ENCODE measurements at places on chromosomes 6 and 20.

GRCh38 chr20:15200147-15200565 lies 862.7 kb upstream of the FLRT3 start:
- DNase-seq = no peak

GRCh38 chr6:116615937-116616736 lies at the start of gene RSPH4A:
Gene RSPH4A (plus strand): TSS chr6:116616479. CDS start chr6:116616624, 145 bp downstream.
- DNase-seq = peak; percentile 97

DNA sequence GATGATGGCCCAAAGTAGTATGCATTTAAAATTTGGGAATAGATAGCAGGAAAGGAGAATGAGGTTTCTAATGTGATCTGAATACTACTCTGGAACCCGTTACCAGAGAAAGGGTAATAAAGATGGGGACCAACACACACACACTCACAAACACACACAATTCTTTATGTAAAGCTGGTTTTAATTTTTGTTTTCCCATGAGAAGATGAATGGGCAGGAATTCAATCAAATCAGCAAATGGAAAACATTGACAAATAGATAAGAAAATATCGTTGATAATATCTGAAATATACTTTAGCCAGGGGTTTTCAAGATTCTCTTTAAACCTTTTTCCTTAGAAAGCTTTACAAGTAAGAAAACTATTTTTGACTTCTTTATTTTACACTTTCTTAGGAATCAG lies 303.0 kb downstream of the PRL start:
- DNase-seq = no peak

DNA sequence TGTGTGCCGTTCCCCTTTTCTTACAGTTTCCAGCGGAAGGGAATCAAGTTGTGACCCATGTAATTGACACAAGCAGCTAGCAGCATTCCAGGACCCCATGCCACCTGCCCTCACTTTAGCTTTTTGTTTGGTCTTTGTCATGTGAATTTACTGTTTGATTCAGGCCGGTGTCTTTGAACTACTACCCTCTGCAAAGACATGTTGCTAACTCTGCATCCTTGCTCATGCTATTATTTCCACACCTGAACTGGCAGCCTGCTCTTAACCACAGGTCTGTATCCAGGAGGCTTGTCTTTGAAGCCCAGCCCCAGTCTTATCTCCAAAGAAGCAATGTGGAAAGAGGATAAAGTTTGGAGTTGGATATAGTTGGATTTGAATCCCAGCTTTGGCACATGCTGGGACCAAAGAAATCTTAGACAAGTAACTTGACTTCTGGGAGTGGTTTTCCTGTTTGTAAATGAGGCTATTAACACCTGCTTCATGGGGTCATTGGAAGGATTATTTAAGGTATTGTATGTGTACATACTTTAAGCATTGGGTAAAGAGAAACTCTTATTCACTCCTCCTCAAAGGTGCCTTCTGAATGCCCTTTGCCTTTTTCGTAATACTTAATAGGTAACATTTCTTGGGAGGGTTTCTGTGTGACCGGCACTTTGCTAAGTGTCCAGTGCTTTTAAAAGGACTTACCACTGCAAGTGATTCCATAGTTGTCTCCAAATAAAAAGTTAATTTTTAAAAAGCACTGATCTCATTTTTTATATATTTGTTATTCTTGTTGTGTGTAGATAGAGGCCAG lies 52.4 kb downstream of the RALY start:
- no peak for DNase-seq

GRCh38 chr20:53129563-53129962 lies 157.4 kb downstream of the TSHZ2 start:
- DNase-seq = no peak

- peak; percentile 89 for DNase-seq
Measured at GRCh38 chr6:84568971-84569370, 195.4 kb downstream of the TBX18 start.

DNA sequence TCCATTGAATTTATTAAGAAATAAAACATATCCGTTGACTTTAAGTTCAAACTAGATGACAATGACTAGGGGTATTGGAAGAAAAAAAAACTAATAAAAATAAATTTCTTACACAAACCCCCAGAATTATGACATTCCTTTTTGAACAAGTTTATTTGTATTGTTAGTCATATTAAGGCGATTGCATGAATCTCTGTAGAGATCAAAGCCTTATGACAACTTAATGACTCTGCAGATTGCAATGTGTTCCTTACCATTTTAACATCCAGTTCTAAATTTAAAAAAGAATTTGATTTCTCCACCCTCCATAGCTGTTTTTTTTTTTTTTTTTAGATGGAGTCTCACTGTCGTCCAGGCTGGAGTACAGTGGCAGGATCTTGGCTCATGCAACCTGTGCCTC lies 189.8 kb upstream of the CEP162 start:
- peak; percentile 83 for DNase-seq

DNA sequence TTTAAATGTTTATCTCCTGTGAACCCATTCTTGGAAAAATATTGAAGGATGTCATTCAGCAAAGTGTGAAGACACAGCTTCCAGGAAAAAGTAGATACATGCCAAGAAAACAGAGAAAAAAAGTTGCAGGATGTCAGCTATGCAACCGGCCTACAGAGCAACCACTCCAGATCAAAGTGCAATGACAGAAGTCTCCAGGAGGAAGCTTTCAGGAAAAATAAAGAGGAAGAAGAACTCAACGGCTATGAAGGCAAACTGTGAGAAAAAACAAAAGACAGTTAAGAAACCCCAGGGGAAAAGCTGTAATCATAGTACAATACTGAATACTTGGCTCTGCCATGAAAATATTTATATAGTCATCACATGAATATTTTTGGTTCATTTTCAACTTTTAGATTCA lies 30.6 kb downstream of the REPS1 start:
- DNase-seq = peak; percentile 57

DNA sequence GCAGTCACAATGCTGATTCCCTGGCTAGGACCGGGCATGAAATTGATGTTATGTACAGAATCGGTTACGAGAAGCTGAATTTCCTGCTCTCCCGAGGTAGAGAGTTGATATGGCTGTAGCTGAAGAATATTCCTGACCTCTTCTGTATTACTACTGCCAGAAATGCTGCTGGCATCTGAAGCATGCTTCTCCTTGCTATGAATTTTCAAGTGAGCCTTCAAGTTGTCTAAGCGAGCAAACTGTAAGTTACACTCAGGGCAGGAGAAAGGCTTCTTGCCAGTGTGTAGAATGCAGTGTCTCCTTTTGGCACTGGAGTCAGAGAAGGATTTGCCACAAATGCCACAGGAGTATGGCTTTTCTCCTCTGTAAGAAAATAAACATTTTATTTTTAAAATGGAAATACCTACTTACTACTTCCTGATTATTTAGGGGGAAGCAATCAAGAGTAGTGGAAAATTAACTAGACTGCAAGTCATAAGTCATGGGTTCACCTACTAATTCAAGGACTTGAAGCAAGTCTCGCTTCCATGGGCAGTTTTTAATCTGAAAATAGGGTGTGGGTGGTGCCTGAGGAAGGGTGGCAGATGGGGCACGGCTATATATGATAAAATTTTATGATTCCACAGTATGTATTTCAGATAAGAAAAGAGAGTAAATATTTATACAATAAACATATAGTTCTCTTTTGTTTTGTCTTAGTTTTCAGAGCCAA lies 10.8 kb upstream of the MICAL1 start:
- DNase-seq = no peak

GRCh38 chr6:111623046-111623718 lies 17.5 kb upstream of the TRAF3IP2 start:
- no peak for DNase-seq

GRCh38 chr6:86017236-86017635 lies 374.6 kb upstream of the SYNCRIP start:
- DNase-seq = no peak

- DNase-seq = peak; percentile 92
Measured at GRCh38 chr20:12928755-12929401, 79.9 kb upstream of the SPTLC3 start.

GRCh38 chr6:63923139-63923739 lies 287.6 kb downstream of the PHF3 start:
- DNase-seq = peak; percentile 62

All from choroid plexus epithelial cell (primary cell).